ENCODE measurements at places on chromosomes 7 and 10.

- peak; percentile 30 for DNase-seq
These were observed 12.1 kb upstream of the DLX6 start for GRCh38 chr7:96993094-96993865.

GRCh38 chr10:45466784-45467183 lies 92.8 kb downstream of the ALOX5 start:
- peak; percentile 37 for DNase-seq

- DNase-seq: no peak
These were observed 160.6 kb downstream of the ST7 start for GRCh38 chr7:117113871-117114270.

- no peak for DNase-seq
These were observed 190.3 kb downstream of the DNAJB6 start for GRCh38 chr7:157526913-157527634.

GRCh38 chr10:23432166-23432565 lies 6.7 kb upstream of the OTUD1 start:
- DNase-seq: peak; percentile 30

DNA sequence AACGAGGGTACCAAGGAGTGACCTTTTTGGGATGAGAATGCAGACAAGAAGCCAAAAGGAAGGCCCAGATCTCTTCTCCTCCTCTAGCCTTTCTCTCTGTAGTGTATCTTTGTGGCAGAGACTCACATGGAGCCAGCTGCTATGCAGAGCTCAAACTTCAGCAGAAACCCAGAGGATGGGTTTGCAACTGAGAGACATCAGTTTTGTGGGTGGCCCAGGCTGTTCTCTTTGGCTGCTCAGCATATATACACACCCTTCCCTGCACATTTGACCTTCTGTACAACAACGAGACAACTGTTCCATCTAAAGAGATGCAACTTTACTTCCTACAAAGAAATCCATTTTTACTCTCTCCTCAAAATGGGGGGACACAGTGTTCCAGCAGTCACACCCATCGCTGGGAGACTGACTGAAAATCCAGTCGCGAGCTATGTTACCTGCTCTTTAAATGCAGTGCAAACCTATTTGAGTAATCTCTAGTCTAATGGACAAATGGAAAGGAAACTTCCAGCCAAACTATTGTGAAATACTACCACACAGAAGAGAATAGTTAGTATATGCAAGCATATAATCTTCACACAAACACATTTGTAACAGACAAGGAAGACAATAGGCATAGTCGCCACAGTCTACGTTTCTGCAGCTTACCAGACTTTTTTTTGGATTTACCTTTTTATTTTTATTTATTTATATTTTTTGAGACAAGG lies 51.2 kb downstream of the GTF2I start:
- DNase-seq: no peak

- peak; percentile 14 for DNase-seq
These were observed at the start of gene WNT2 for GRCh38 chr7:117322741-117323304. TSS of gene WNT2 (minus strand) at chr7:117323058. CDS start at chr7:117322989, 69 bp downstream.

DNA sequence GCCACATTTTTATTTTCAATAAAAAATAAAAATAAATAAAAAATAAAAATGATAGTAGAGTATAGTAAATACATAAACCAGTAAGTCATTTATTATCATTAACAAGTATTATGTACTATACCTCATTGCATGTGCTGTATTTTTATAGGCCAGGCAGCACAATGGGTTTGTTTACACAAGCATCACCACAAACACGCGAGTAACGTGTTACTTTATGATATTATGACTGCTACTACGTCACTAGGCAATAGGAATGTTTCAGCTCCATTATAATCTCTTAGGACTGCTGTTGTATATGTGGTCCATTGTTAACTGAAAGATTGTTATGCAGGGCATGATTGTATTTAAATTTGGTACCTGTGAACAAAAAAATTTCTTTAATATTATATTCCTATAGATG lies 20.8 kb upstream of the SDHAF3 start:
- DNase-seq: no peak

- peak; percentile 88 for DNase-seq
These were observed 56.2 kb upstream of the SEPHS1 start for GRCh38 chr10:13404305-13404759.

- DNase-seq: no peak
These were observed 18.3 kb upstream of the ITGB1 start for GRCh38 chr10:32976338-32976737.

GRCh38 chr10:13592306-13592705 lies 5.5 kb downstream of the PRPF18 start:
- no peak for DNase-seq

- DNase-seq: peak; percentile 92
These were observed 21.7 kb upstream of the MALSU1 start for GRCh38 chr7:23277359-23277989.

GRCh38 chr7:79453558-79454360 lies at the start of gene MAGI2:
TSS of gene MAGI2 (minus strand) at chr7:79453667. CDS start at chr7:79453320, 347 bp downstream.
- peak; percentile 70 for DNase-seq

DNA sequence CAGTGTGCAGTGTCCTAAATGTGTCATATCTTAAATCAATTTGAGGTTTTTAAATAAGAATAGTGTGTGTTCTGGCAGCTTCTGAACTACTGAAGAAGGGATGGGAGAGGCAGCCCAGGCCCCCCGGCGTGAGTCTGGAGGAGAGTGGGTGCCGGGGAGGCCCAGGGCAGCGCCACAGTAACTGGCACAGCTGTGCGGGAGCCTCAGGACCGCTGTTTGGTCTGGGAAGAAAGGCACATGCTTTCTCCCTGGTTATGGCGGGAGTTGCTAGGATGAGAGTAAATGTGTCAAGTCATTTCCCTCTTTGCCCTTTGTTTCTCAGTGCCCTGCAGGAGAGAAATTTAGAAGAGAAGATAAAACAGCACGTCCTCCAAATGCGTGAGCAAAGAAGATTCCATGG lies 31.9 kb upstream of the PWWP2B start:
- peak; percentile 39 for DNase-seq

DNA sequence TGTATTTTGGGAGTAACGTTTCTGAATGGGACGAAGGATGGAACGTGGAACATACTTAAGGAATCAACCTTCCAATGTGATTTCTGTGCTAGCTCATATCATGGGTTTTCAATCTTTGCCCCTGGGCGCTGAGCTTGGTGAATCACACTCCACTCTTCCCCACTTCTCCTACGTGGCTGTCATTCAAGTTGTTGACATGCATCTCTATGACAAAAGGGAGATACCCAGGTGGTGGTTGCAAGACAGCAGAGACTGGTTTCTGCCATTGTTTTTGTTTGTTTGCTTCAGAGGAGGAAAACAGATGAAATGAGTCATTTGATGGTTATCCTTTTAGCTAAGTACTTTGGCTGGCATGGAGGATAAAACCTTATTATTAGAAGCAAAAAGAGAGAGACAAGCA lies 573.9 kb downstream of the GATA3 start:
- no peak for DNase-seq

- DNase-seq: peak; percentile 73
These were observed 875.4 kb downstream of the LRMDA start for GRCh38 chr10:76306856-76307255.

DNA sequence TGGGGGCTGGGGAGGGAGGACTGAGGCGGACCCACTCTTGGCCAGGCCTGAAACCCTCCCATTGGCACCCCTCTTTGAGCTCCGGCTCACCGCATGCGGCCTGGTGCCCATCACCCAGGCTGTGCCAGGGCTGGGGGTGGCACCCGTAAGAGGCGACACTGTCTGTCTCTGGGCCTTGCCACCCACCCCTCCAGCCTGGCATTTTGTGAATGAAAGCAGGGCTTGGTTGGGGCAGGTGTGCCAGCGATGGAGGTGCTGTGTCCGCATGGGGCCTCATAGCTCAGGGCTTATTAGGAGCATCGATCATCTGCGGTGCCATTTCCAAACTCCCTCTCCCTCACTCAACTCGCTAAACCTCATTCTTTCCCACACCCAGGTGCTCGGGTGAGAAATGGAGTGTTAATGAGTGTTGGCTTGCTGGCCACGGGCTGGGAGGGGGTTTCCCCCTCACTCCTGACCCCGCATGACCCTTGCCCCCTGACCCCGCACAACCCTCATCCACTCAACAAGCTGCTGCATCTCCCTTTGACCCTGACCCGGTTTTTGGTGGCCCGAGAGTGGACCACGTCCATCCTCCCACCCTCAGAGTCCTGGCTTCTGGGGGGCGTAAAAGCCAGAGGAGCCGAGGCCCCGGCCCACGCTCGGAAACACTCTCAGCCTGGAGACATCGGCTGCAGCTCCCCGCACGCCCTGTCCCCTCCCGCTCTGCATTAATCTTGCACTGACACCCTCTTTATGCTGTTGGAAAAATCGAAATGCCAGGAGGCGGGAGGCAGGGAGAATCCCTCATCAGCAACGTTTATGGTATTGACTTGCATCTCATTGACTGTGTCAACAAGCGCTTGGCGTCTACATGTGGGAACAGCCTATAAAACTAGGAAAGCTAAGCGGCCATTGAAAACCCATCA lies 161.2 kb downstream of the DNAJB6 start:
- no peak for DNase-seq

- DNase-seq: no peak
These were observed 111.7 kb upstream of the PLXDC2 start for GRCh38 chr10:19704544-19704943.

DNA sequence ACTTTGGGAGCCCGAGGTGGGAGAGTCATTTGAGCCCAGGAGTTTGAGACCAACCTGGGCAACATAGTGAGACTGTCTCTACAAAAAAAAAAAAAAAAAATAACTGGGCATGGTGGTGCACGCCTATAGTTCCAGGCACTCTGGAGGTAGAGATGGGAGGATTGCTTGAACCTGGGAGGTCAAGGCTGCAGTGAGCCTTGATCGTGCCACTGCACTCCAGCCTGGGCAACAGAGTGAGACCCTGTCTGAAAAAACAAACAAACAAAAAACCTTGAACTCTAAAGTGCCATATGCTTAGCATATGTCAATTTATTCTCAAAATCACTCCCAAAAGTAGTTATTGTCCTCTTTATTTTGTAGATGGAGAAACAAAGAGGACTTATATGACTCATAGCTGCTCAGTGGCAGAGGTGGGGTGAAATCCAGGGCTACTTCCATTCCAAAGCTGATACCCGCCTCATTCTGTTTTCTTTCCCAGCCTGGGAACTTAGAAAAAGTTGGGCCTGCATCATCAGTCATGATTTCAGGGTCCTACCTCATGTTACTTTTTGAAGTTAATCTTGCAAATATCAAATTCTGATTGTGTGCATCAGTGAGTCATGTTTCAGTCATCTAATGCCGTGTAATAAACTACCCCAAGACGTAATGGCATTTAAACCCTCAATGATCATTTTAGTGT lies 13.3 kb downstream of the DHTKD1 start:
- no peak for DNase-seq

Data from hematopoietic multipotent progenitor cell treated with erythropoietin and hydrocortisone succinate and interleukin-3 and kit ligand, for 4 days (in vitro differentiated cells).